ENCODE measurements at places on chromosomes 5 and 9.

GRCh38 chr5:180281706-180282105 lies 10.2 kb downstream of the MAPK9 start:
- no peak for DNase-seq

- DNase-seq: no peak
These were observed 1096.9 kb upstream of the NUDT12 start for GRCh38 chr5:104659497-104659896.

DNA sequence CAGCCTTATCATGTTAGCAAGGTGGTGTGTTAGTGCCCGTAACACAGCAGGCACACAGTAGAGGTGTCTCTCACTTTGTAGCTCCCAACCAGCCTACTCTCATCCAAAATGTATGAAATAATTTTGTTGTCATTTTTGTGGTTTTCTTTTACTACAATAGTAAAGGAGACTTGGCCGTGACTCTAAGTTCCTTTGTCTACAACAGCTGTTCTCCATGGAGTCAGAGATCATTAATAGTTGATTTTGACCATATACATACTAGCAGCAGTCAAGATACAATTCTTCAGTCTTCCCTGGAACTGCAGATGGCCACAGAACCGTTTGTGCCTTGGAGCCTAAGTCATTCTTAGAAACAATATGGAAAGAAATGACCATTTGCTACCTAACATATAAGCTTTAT lies 567.1 kb downstream of the TLR4 start:
- DNase-seq: no peak

GRCh38 chr9:76996700-76997099 lies 22.8 kb upstream of the FOXB2 start:
- DNase-seq: peak; percentile 67

DNA sequence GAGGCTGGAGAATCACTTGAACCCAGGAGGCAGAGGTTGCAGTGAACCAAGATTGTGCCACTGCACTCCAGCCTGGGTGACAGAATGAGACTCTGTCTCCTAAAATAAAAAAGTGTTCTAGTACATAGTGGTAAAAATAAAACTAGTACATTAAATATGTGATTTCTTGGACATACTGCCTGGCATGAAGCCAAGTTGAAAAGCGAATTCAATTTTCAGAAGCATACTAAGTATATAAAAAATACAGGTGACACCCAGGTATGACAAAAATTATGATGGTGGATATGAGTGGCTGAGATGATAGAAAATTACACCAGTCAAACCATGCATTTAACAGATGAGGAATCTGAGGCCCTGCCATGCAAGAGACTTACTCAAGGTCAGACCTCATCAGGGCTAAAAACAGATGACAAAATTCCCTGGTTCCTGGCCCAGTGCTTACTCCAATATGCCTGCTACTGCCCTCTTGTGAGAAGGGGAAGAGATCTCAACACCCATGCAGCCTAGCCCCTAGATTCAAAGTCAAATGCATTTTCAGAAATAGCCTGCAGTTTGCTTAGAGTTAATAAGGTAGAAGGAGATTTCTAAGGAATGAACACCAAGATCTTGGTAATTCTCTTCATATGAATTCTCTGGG lies 46.6 kb upstream of the GNPDA1 start:
- DNase-seq: no peak

DNA sequence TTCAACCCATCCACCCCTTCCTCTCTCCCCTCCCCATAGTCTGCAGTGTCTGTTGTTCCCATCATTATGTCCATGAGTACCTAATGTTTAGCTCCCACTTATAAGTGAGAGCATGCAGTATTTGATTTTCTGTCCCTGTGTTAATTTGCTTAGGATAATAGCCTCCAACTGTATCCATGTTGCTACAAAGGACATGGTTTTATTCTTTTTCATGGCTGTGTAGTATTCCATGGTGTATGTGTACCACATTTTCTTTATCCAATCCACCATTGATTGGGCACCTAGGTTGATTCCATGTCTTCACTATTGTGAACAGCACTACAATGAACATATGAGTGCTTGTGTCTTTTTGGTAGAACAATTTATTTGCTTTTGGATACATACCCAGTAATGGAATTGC lies 187.1 kb downstream of the PCSK5 start:
- DNase-seq: no peak

DNA sequence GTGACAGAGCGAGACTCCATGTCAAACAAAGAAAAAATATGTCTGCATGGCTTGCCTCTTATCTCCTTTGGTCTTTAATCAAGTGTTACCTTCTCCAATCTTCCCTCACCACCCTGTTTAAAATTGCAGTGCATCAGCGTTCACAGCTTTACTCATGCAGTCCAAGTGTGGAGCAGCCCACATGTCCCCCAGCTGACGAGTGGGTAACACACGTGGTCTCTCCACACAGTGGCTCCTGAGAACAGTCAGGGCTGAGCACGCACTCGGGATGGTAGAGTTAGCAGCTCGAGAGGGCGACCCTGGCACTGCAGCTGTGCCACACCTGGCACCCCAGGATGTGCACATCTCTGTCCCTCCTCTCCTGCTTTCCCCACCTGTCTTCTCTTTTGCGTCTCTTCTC lies 25.9 kb upstream of the CFAP157 start:
- no peak for DNase-seq

- DNase-seq: no peak
These were observed 5.1 kb upstream of the RAB14 start for GRCh38 chr9:121206516-121207370.

- DNase-seq: no peak
These were observed 52.2 kb downstream of the ZNF618 start for GRCh38 chr9:113928269-113928668.

- no peak for DNase-seq
These were observed 12.4 kb downstream of the PTGS1 start for GRCh38 chr9:122382901-122383850.

DNA sequence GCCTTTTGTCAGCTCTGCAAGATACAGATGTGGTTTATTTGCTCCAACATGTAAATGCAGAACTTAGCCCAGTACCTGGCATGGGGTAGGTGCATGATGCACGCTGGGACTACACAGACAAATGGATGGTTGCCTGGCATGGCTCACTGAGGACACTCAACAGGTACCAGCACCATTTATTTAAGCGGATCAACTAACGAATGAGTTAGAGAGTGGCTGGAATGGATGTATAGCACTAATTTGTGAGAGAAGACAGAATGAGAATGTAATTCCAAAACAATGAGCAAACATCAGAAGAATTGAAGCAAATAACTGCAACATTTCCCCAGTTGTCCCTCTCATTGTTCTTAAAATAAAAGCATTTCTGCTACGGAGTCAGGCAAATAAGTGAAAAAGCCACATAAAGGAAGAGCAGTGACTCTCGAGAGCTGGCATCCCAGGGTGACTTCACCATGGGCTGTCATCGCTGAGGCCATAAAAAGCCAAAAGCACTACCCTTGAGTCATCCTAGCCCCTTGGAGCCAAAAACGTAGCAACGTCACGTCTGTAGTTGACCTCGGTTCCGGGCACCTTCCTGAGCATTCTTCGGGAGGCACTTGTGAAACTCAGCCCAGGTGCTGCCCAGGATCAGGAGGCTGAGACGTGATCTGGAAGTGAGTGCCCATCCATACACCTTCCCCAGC lies 290.3 kb downstream of the NSG2 start:
- no peak for DNase-seq

DNA sequence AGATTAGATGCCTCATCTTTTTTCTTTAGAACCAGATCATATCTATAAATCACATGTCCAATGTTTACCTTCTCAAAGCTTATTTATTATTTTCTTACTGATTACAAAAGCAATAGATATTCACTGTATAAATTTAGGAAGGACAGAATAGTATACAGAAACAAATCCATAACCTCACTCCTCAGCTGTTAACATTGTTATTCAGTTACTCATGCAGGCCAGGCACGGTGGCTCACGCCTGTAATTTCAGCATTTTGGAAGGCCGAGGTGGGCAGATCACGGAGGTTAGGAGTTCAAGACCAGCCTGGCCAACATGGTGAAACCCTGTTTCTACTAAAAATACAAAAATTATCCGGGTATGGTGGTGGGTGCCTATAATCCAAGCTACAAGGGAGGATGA lies 15.3 kb downstream of the STOM start:
- DNase-seq: no peak

DNA sequence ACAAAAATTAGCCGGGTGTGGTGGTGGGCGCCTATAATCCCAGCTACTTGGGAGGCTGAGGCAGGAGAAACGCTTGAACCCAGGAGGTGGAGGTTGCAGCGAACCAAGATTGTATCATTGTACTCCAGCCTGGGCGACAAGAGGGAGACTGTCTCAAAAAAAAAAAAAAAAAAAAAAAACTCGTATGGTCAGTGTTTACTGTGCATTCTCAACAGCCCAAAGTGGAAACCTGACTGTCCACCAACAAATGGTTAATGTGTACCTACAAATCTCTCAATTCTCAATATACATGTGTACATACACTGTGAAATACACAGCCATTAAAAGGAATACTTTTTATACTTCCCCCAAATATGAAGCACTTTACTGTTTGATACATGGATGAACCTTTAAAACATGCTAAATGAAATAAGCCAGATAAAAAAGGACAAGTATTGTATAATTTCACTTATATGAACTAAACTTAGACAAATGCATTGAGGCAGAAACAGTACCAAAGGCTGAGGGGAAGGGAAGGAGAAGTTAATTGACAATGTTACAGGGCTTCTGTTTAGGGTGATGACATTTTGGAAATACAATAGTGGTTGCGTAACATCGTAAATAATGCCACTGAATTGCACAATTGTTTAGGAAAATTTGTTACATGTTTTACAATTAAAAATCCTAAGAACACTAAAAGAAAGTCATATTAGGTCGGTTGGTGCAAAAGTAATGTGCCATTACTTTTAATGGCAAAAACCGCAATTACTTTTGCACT lies 16.5 kb downstream of the DNAJA1 start:
- DNase-seq: no peak

DNA sequence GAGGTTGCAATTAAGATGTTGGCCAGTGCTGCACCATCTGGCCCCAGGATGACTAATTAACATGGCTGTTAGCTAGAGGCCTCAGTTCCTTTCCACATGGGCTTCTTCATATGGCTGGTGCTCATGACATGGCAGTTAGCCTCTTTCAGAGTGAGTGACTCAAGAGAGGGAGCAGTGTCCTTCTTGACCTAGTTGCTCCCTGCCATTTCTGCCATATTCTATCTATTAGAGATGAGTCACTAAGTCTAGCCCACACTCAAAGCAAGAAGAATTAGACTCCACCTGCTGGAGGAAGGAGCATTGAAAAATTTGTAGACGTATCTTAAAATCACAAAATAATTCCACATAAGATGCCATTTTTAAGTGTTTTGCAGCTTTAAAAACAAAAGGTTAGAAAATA lies 651.2 kb upstream of the CCNG1 start:
- DNase-seq: no peak

DNA sequence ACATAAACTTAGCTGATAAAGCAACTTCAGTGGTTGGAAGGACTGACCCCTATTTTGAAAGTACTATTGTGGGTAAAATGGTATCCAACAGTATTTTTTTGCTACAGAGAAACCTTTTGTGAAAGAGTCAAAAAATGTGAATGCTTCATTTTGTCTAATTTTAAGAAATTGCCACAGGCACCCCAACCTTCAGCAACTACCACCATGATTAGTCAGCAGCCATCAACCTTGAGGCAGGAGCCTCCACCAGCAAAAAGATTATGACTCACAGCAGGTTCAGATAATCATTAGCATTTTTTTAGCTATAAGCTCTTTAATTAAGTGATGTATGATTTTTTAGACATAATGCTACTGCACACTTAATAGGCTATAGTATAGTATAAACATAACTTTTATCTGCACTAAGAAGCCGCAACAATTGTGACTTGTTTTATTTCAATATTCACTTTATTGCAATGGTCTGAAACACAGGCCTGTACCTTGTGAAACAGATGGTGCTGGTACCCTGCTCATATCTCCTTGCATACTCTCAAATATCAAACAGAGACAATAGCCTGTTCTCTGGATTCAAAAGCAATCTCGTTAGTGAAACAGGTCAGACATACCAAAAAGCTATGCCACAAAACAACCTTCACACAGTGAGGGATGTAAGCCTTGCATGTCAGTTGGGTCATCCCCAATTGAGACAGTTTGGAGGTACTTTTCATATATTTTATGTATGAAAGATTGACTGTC lies 261.2 kb upstream of the FAM174A start:
- DNase-seq: no peak

GRCh38 chr5:175115831-175116230 lies 328.2 kb downstream of the DRD1 start:
- no peak for DNase-seq

DNA sequence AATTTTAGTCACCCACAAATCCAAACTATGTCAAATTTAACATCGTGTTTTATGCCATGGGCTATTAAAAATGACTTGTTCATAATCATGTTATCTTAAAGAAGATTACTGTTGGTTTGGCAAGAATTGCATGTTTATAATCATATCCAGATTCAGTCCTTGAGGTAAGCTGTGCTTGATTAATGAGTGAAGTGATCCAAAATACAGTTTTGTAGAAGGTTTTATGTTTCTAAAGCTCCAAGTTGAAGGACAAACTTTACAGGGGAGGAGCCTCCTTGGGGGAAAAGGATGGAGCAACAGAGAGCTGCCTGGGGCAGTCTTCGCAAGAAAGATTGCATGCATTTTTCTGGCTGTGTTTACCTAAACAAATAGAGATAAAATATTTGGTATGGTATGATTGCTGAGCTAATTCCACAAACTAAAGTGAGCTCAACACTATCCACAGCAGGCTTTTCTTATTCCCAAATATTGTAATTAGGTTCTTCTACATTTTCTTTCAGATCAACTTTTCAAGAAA lies 189.5 kb upstream of the TYRP1 start:
- no peak for DNase-seq

DNA sequence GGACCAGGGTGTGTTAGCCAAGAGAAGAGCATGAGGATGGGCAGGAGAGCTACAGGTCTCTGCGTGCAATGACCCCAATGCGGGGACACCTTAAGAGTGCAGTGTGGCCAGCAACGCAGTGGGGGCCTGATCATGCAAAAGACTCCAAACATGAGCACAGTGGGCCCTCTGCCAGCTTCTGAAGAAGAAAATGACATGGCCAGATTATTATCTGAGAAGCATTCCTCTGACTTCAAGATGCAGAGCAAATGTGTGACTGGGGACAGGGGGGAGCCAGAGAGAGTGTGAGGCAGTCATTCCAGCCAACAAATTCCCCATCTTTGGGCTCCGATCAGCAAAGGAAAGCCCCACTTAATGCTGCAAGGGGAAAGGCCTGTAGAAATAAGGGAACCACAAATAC lies 229.4 kb downstream of the CDK5RAP2 start:
- DNase-seq: no peak

DNA sequence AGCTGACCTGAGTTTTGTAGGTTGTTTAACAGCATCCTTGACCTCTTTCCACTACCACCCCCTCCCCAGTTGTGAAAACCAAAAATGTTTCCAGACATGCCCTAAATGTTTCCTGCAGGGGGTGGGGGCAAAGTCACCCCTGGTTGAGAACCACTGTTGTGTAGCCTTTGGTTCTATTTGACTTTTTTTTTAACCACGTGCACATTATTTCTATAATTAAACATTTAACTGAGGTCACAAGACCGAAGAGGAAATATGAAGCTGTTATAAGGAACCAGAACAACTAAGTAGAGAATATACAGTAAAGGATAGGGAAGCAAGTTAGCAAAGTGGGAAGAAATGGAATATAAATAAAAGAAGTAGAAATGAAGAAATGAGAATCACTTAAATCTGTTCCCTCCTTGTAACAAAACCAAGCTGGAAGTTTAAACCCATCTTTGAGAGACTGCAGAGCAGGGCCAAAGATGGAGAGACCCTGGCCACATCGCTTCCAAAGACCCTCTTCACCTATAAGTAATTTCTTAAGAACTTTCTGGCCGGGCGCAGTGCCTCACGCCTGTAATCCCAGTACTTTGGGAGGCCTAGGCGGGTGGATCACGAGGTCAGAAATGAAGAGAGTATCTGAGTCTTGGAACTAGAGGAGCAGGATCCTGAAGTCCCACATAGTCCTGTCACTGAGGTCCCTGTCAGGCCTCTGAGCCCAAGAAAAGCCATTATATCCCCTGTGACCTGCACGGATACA lies 14.4 kb downstream of the SIT1 start:
- no peak for DNase-seq
